Cardiac fibroblast (primary cell): ENCODE measurements at places on chromosomes 7 and 10.

DNA sequence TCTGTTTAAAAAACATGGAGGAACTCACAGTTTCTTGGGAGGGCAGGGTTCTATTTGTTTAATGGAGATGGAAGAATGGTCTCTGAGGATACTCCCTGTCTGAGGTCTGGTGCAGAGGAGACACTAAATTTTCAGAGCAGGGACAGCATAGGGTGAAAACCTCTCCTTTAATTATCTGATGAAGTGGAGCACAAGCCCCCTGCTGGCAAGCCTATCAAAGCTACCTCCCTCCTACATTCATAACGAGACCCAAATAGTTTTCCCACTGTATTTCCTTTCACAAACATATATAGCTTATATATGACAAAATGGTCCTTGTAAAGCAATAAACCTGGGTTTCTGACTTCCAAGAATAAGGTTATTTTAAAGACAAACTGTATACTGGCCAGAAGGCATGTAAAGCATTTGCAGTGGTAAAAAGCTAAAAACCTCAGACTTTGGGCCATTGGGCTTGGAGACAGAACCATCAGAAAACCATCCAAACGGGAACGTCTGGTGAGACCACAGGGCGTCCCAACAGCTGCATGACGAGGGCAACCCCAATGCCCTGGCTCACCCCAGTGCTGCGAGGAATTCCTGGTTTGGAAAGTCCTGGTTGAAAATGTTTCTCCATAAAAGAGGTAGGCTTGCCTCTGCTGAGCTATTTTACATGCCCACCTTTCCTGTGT, 201.3 kb downstream of the FANK1 start:
- DNase-seq = no peak

- DNase-seq = no peak
These were observed 17.0 kb upstream of the SVIL start for GRCh38 chr10:29651767-29652166.

DNA sequence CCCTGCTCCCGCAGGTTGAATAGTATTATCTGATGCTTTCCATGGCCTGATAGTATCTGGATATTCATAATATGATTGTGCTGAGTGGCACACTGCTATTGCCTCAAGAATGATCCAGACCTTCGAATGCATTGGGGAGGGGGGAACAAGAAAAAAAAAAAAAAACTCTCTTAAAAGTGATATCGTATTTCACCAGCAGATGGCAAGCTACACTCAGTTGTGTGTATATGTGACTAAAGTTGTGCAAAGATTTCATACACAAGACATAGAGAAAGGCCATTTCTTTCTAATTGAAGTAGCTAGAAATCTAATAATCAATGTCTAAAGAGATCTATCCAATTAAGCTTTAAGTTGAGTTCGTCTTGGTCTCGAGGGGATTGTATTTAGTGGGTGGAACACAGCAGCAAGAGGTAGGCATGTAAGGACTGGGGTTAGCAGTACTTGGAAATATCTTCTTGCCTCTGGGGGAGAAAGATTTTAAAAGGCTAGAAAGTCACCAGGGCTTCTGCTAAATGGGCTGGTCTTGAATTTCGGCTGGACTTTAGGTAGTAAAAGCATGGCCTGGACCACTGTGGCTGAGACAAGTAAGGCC, 15.3 kb downstream of the SFRP4 start:
- DNase-seq = peak; percentile 73

DNA sequence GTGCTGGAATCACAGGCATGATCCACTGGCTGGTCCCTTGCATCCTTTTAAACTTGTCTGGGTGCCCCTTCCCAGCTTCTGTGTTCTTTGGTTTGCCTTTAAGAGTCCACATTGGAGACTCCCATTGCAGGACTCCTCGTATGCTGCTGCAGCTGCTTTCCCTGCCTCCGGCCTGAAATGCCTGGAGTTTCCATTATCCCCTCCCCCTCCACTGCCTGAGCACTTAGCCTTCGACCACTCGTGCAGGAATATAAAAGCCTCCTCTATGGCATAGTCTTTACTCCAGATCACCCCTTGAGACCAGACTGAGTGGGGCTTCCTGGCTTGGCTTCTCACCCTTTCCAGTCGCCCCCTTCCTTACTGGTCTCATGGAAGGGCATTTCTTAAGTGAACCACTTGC, 80.2 kb downstream of the RHOBTB1 start:
- DNase-seq = no peak

DNA sequence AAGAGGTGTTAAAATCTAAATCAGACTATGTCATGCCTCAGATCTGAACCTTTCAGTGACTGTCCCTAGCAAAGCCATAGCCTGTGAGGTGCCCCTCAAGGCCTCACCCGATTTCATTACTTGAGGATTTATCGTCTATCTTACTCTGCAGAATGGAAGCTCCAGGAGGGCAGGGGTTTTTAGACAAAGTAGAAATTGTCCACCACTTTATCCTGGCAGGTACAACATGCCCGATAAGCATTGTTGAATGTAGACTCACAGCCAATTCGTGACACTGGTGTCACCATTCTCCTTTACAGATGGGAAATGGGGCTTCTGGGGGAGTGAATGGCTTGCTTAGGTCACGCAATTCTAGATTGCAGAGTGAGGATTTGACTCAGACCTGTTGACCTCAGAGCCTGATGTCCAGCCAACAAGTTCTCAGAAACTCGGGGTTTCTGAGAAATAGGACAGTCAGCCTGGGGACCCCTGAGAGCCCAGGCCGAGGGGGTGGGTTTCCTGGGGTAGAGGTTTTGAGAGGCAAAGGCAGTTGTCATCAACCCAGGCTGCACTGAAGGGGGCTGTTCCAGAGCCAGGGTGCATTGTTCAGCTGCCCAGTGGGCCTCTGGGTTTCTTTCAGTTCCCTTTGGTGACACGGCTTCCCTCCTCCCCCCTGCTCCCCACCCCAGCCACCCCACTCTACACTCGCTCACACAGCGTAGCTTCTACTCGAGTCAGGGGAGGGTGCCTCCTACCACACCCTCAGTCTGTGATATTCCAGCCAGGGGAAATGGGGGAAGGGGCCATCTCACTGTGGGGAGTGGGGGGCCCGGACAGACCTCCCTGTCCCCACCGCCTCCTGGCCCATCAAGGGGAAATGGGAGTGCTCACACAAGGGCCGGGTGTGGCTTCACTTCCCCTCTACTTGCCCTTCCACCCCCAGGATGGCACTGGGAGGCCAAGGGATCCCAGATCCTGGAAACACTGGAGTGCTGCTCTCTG, 3.1 kb upstream of the IRF5 start:
- DNase-seq = no peak

- DNase-seq = peak; percentile 43
These were observed 244.8 kb upstream of the MINDY3 start for GRCh38 chr10:16105082-16105481.

DNA sequence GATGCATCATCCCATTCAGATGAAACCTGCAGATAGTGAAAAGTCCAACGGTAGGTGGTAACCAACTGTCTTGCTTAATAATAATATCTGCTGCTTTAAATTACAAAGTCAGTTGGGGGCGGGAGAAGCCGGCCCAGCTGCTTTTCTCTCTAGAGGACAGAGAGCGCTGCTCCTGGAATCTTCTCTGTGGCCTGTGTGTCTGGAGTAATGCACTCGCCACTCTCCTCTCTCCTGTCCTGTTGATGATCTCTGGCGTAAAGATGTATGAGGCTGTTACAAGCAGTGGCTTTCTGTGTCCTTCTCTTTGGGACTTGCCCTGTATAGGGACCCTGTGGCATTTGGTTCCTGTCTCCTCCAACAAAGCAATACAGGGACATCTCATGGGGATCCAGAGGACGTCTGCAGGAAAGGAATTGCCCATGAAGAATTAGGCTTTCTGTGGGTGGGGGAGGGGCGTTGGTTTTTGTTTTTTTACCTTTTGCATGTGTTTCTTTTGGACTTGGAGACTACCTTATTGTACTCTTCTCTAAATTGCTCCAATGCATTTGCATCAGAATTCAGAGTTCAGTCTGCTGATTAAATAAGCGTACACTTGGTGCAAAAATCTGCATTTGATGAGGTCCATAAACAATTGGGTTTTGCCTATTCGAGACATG, 231.6 kb downstream of the CELF2 start:
- DNase-seq = no peak

GRCh38 chr10:44567471-44567870, 182.6 kb upstream of the CXCL12 start:
- DNase-seq = peak; percentile 63

GRCh38 chr10:34297541-34298345, 517.4 kb downstream of the PARD3 start:
- DNase-seq = no peak
